ENCODE measurements at places on chromosomes 6 and 20. TPM values are rescaled to one million over a fixed set of nuclear protein-coding genes. Genes with fewer than 3 reads are reported as not detected.
A peak's percentile ranks its signal among the peaks of the same experiment; 100 is the strongest.

Gene PLAGL2
- total RNA-seq = 18.6 TPM

Gene FAM83C
- total RNA-seq = not detected

Gene KCNK16
- not detected for total RNA-seq

Gene GPSM3
- 0.71 TPM for total RNA-seq

Gene MOCS1
- total RNA-seq = 4.9 TPM

Gene WFDC5
- not detected for total RNA-seq

Gene LAMA2
- total RNA-seq = 3.9 TPM

- DNase-seq = peak; percentile 54
Measured at GRCh38 chr6:155248008-155249001, 15.5 kb upstream of the CLDN20 start.

DNA sequence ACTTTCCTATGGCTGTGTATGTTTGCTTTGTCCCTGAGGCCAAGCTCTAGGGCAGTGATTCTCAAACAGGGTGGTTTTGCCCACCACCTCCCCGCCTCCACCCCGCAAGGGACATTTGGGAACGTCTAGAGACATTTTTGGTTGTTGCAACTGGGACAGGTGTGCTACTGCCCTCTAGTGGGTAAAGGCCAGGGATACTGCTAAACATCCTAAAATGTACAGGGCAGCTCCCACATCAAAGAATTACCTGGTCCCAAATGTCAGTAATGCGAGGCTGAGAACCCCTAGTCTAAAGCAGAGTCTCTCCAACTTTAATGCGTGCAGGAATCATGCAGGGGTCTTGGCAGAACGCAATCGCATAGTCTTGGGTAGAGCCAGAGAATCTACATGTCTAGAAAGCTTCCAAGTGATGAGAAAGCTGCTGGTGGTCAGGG, 5.1 kb downstream of the KCNS1 start:
- peaks cover 5% of the 10 kb centered on the region for H3K36me3 ChIP-seq
- H3K27ac ChIP-seq = no peak overlapping the region

GRCh38 chr6:166461821-166462460, 79.2 kb upstream of the MPC1 start:
- no peaks in the 10 kb centered on the region for H3K27me3 ChIP-seq
- no peak overlapping the region for H3K27ac ChIP-seq
- H3K4me3 ChIP-seq = no peak overlapping the region
- peaks cover 77% of the 10 kb centered on the region for H3K36me3 ChIP-seq

- H3K27me3 ChIP-seq = peaks cover 77% of the 10 kb centered on the region
- no peak overlapping the region for H3K4me3 ChIP-seq
- no peaks in the 10 kb centered on the region for H3K36me3 ChIP-seq
- no peak for DNase-seq
Measured at GRCh38 chr6:99604166-99605073, 2.2 kb upstream of the PRDM13 start.

- DNase-seq = peak; percentile 68
- no peaks in the 10 kb centered on the region for H3K27me3 ChIP-seq
- no peak overlapping the region for H3K27ac ChIP-seq
- H3K36me3 ChIP-seq = no peaks in the 10 kb centered on the region
- H3K4me1 ChIP-seq = peaks cover 6% of the 10 kb centered on the region
- peak overlapping the region; percentile 43 for H3K4me3 ChIP-seq
Measured at GRCh38 chr6:90940812-90941481, 354.1 kb upstream of the MAP3K7 start.

DNA sequence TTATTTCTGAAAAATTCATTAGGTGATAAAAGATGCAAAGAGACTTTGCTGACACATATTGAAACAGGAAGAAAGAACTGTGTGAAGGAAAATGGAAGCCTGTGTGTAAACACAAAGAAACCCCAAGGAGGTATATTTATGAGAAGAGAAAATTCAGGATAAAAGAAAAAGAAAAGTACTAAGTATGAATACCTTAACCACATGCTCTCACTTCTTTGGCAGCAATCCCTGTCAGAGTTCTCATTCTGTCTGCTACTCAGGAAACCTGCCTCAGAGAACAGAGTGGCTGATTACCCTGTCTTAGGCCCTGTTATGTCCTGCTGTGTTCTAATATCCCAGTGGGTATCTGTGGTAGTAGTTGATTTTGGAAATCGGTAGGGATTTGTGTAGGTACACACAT, 457.9 kb downstream of the TBC1D32 start:
- no peak for DNase-seq
- no peaks in the 10 kb centered on the region for H3K4me1 ChIP-seq
- no peaks in the 10 kb centered on the region for H3K27me3 ChIP-seq
- H3K27ac ChIP-seq = no peak overlapping the region
- no peaks in the 10 kb centered on the region for H3K36me3 ChIP-seq

DNA sequence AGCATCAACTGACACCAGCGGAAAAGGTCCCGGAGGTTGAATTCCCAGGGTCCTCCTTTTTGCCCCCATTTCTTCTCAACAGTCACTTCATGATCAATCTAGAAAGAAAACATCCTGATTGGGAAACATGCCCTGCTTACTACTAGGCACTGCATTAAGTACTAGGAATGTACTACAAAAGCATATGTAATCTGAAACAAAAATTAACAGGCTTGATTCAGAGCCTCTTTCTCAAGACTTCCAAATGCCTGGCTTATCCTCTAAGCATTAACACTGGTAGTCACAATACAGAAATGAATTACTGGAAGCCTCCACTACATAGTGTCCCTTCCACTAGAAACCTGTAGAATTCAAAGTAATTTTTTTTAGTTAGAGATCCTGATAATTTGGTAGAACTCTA, 84.5 kb upstream of the LYRM2 start:
- no peaks in the 10 kb centered on the region for H3K4me1 ChIP-seq
- H3K27me3 ChIP-seq = no peaks in the 10 kb centered on the region
- H3K4me3 ChIP-seq = no peak overlapping the region
- H3K27ac ChIP-seq = no peak overlapping the region
- peaks cover 64% of the 10 kb centered on the region for H3K36me3 ChIP-seq
- DNase-seq = no peak
